Bone marrow (tissue), 2 donors: ENCODE measurements at places on chromosomes 11 and 22.

GRCh38 chr11:61541598-61541997, 33.0 kb downstream of the LRRC10B start:
- DNase-seq, result no peak

DNA sequence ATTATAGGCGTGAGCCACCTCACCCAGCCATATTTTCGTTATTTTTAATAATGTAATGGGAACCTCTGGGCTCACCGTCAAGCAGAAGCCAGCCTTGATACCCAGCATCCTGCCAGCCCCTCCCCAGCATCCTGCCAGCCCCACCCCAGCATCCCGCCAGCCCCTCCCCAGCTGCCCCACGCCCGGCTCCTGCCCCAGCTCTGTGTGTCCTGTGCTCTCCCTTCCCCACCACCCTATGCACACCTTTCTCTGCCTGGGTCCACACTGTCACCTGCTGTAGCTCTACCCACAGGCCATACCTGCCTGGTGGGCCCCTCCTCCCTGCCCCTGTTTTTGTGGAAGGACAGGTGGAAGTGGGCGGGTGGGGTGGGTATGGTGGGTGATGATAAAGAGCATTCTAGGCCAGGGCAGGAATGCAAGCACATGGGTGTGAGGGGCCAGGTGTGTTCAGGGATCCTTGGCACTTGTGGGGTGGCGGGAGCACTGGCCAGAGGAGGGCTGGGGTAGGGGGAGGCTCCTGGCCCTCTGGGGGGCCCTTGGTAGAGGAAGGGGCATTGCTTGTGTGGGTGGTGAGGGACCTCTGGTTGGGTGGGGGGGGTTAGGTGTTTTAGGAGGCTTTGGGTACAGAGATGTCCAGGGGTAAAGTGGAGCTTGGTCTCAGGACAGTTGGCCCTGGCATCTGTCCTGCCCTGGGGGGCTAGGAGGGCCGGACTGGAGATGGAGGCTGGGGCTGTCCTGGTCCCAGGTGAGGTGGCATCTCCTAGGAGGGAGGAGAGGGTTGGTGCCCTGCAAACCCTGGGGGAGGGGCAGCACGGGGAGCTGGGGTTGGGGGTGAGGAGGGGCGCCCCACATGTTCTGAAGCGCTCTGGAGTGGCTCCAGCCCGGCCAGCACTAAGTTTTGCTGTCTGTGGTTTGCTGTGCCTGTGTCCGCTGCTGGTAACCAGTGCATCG, 25.9 kb upstream of the GRAMD4 start:
- DNase-seq, result no peak

DNA sequence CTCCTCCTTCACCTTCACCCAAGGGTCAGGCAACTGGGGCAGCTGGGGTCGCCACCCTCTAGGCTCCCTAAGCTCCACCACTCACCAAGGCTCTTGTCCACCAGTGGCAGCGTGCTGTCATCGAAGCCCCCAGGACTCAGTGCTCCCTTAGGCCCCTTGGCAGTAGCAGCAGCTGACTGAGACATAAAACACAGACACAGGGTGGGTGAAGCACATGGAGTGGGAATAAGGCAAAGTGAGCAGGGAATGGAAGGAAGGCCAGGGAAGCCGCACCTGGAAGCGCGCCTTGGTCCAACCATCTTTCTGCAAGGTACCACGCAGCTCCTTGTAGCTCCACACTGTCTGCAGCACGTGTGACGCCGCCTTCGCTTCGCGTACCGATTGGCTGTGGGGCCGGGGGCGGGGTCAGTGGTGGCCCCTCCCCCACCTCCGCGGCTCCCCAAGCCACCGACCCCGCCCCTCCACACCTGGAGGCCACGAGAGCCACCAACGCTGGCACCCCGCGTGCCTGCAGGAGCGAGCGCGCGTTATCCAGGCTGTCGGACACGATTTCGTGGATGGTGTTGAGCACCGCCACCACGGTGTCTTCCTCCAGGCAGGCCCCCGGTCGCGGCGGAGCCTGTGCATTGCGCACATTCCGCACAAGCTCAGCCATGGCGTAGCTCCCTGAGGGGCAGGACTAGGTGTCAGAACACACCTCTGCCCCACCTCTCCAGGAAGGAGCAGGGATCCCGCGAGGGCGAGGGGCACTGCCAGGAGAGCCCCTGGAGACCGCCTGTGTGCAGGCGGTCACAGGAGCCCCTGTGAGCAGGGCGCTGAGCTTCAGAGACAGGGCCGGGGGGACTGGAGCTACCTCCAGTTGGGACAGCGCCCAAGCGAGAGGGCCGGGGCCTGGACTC, 31.3 kb upstream of the TXNRD2 start:
- DNase-seq, result no peak

DNA sequence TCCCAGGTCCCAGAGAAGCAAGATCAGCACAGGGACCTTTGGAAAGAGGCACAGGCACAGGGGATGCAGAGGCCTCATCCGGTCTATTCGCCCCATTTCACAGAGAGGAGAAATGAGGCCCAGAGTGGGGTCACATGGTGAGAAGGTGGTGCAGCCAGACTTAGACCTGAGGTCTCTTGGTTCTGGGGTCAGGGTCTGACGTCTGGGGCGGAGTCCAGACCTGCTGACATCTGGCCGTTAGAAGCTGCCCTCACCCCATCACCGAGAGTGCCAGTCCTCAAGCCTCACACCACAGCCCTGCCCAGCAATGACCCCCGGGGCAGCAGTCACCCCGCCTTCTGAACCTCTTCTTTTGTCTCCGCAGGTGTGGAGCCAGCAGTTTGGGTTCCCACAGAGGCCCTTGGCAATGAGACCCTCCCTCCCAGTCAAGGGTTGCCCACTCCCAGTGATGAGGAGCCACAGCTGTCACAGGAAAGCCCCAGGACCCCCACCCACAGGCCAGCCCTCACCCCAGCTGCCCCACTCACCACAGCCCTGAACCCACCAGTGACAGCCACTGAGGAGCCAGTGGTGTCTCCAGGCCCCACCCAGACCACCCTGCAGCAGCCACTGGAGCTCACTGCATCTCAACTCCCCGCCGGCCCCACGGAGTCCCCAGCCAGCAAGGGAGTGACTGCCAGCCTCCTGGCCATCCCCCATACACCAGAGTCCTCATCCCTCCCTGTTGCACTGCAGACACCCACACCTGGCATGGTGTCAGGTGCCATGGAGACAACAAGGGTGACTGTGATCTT, 62.4 kb downstream of the OTOG start:
- DNase-seq, result no peak

DNA sequence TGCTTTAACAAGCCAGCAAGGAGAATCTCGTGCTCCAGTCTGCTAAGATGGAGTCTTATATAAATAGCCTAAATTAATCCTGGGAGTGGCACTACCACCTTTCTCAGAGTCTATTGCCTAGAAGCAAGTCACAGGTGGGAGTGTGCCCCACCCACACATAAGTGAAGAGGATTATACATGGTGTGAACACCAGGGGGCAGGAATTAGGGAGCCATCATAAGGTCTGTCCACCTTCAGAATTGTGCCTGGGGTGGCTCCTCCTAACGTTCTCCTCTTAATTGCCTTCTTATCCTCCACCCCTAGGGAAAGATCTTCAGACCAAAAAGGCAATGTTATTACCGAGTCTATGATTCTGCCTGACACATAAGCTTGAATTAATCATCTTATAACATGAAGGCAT, 276.8 kb upstream of the SESN3 start:
- DNase-seq, result no peak

DNA sequence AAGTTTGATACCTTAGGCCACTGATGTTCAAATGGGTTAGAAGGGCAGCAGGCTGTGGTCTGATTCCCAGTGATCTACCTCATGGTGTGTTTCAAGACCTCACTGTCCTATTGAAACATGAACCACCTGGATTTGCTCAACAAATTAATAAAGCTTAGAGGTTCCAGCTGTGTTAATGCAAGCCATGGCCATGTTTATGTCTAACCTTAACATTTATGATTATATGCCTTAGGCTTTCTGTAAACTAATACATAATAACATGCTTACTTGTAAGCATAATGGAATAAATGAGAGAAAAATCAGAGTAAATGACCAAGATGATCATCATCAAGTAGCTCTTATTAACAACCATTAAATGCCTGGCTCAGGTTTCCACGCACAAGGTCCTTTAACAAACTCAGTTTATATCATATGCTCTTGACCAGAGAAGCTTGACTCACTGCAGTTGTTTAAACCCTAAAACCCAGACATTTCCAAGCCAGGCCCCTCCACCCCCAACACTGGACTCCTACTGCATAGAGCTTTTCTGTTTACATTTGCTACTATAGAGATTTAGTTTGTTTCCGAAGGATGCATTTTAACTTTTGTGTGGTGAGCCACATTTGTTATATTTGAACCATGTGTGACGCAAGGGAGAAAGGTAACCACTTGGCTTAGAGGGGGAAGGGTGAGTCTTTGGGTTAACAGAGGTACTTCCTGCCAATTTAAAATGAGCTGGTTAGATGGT, 43.7 kb downstream of the KREMEN1 start:
- DNase-seq, result no peak

DNA sequence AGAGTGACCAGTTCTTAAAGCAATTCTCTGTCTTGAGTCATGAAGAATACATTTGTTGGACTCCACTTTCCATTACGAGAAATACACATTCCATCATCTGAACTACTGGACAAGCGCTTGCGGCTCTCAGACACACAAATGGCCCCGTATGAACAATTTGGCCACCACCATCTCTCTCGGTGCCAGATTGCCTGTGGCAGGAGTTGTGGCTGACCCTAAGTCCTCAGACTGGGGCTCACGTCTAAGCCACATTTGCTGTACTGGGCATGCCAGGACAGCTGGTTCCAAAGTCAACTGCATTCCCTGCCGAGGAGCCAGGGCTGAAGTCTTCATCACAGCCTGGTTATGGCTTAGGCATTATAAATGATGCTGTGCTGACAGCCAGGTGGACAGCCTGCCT, 227.5 kb downstream of the MIAT start:
- no peak for DNase-seq

- DNase-seq, result no peak
These were observed 35.5 kb upstream of the GAB4 start for GRCh38 chr22:17043521-17043920.

DNA sequence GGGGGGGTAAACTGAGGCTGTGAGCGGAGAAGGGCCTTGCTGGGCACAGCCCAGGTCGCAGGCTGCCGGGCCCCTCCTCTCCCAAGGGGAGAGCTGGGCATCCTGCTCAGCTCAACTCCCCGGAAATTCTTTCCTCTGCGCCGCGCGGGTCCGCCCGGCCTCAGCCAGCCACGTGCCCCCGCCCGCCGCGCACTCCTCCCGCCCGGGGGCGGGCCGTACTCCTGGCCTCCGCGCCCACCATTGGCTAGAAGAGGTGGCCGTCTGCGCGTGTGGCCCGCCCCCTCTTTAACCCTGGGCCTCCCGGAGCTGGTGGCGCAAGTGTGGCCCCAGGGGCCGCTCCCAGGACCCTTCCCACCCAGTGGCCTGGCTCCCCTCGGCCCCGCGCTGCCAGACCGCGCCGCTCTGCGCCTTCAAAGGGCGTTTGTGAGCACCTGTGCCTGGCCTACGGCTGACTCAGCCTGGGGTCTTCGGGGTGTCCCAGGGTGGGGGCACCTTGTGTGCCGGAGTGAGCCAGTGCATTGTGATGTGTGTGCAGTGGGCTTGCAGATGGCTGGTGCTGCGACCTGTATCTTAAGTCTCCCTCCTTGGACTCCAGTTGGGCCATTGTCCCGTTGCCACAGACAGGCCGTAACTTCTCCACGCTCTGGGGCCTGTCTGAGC, 2.0 kb downstream of the MRGPRF start:
- DNase-seq, result no peak
